ENCODE measurements at places on chromosomes 5 and 9.

- DNase-seq: no peak
Observed at GRCh38 chr5:158351485-158352125, 492.7 kb upstream of the CLINT1 start.

DNA sequence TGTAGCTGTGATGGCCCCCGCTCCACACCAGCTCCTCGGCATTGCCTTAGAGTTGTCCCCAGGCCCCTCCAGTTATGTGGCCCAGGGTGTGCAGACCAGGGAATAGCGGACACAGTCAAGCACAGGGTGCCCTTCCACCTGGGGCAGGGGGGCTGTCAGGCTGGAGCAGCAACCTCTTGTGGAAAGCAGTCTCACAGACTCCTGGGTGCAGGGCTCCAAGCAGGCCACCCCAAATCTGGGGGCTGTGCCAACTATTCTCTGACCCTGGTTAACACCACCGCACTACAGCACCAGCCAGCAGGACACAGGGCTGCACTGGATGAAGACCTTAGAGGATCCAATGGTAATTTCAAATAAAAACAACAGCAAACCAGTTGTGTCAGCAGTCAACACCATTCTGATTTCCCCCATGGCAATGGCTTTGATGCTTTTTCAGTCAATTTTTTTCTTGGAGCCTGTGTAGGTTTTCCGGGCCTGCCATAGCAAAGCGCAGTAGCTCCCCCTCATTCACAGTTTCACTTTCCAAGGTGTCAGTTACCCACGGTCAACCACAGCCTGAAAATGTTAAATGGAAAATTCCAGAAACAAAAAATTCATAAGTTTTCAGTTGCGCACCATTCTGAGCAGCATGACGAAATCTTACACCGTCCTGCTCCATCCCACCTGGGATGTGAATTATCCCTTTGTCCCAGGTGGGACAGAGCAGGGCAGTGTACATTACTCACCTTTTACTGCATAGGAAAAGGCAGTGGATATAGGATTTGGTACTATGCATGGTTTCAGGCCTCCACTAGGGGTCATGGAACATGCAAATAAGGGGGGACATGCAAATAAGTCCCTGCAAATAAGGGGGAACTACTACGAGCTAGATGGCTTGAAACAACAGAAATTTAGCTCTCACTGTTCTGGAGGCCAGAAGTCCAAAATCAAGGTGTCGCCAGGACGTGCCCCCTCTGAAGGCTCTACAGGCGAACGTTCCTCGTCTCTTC, 49.0 kb downstream of the C5orf15 start:
- no peak for DNase-seq

DNA sequence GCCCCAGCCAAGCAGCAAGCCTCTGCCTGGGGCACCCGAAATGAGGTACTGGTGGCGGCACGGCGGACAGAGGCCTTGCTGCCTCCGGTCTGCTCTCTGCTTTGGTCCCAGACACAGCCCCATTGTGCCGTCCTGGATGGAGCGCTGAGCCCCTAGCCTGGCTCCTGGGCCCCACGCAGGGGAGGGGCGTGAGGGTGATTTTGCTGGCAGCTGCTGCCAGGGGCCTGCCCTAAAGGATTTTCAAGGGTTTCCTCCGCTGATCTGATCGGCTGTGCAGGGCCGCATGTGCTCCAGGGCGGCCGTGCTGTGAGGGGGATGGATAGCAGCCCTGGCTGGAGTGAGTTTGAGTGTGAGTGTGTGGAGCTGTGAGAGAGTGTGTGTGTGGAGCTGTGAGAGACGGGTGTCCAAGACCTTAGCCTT, 1.3 kb downstream of the GPSM1 start:
- peak; percentile 73 for DNase-seq

DNA sequence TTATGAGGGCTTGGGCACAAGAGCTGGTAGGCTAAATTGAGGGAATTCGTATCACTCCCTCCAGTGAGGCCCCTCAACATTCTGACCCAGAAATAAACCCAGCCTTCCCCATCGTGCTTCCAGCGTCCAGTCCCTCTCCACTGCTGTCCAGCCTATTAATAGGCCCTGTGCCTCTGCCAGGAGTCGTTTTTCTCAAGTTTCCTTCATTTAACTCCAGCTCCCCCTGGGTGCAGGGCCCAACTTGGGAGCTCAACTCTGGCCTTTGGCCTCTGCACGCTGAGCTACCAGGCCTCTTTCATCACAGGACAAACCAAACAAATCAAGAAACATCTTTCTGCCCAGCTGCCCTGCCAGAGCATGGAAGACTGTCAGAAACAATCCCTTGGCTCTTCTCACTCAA, 10.0 kb downstream of the HBEGF start:
- no peak for DNase-seq

DNA sequence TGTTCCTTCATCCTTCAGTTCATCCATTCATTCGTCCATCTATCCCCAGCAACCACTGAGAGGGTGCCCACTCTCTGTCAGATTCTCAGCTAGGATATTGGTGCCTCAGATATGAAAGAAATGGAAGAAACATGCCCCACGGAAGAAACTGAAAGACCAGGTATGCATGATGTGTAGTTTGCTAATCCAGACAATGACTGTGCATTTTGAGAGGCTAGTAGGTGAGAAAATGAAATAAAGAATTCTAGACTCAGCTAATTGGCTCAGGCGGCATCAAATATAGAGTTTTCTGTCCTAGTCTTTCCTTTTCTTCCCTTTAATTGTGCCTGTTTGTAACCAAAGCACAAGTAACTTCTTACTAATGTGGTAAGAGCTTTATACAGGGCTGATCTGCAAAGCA, 104.7 kb downstream of the PDZD2 start:
- no peak for DNase-seq

Data from AG08396 (cell line).